SK-N-SH treated with all-trans-retinoic acid at 6 μM for 48 hours (cell line): ENCODE measurements at places on chromosomes 2 and 18.

DNA sequence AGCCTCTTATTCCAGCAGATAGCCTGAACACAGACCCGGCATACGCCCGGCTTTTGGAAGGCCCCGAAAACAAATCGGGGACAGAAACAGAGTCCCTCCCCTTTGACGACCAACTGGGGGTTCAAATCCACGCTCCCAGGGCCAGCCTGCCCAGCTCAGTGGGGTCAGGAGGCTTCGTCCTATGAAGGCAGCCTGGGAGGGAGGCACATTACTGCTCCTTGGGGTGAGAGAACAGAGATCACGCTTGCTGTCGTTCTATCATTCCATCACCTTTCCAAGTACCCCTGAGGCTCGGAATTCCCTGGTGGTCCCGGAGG lies 208.8 kb upstream of the SALL3 start:
- no peak for ATAC-seq

- no peak for ATAC-seq
Observed at GRCh38 chr2:226308986-226309385, 490.6 kb downstream of the IRS1 start.

- no peak for ATAC-seq
Observed at GRCh38 chr2:58516695-58517094, 275.6 kb upstream of the FANCL start.

DNA sequence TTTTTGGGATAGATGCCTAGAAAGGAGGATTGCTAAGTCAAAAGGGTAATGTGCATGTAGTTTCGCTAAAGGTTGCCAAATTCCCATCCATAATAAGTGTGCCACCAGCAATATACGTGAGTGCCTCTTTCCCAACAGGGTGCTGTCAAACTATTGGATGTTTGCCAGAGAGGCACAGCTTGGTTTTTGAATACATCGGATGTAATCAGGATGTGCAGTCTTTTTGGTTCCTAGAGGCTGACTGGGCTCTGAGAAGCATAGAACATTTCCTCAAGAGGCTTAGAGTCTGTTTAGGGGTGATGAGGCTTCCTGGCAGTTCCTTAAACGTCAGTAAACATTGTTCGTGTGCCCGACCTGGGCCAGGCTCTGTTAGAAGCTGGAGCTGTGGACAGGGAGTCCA lies 28.0 kb downstream of the AGAP1 start:
- no peak for ATAC-seq

- no peak for ATAC-seq
Observed at GRCh38 chr2:105736145-105736544, 8.6 kb upstream of the NCK2 start.

DNA sequence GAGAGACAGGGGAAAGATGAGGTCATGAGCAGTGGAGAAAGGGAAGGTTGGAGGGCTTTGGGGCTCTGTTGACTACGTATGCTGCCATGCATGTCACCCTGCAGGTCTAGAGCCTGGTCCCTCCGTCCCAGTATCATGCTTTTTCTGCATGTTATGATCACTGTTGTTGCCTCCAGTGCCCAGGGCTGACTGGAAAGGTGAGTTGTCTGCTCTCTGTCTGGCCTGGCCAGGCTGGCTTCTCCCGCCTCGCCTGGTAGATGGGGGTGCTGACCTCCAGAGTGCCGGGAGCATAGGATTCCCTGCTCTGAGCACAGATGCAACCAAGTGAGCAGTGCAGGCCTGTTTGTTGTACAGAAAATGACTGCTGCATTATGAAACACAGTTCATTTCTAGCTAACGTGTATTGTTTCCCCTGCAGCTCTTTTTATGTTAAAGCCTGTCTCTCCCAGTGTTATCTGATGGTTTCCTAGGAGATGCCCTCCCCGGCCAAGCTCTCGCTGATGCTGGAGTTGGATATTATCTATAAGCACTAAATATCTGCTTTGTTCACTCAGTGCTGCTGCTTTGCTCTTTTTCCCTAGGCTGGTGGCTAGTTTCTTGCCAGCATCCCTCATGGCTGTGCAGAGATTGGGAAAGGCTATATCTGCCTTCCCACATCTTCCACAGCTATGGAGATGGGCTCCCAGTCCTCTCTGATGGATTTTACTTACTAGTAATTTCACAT lies 158.2 kb downstream of the TDRD15 start:
- ATAC-seq, result peak; percentile 88

DNA sequence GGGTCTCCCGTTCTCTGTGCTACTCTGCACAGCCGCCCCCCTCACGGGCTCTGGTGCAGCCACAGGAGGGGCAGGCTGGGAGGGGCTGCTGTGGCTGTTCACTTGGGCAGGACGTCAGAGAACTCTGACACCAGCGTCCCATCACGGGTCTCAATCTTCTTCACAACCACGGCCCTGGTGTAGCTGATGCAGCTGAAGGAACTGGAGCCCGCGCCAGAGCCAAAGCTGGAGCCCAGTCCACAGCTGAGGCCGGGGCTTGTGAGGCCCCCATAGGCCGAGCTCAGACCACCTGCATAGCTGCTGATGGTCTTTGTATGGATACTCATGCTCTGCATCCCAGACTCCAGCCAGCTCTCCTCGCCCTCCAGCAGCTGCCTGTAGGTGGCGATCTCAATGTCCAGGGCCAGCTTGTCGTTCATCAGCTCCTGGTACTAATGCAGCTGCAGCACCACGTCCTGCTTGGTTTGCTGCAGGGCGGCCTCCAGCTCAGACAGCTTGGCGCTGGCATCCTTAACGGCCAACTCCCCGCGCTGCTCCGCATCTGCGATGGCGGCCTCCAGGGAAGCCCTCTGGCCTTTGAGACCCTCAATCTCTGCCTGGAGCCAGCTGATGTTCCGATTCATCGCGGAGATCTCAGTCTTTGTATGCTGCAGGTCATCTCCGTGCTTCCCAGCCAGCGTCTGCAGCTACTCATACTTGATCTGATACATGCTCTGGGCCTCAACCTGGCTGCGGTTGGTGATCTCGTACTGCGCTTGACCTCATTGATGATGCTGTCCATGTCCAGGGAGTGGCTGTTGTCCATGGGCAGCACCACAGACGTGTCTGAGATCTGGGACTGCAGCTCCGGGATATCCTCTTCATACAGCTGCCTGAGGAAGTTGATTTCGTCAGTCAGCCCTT lies 7.4 kb upstream of the DUSP19 start:
- no peak; the same call in 2 of the 3 replicates for ATAC-seq

DNA sequence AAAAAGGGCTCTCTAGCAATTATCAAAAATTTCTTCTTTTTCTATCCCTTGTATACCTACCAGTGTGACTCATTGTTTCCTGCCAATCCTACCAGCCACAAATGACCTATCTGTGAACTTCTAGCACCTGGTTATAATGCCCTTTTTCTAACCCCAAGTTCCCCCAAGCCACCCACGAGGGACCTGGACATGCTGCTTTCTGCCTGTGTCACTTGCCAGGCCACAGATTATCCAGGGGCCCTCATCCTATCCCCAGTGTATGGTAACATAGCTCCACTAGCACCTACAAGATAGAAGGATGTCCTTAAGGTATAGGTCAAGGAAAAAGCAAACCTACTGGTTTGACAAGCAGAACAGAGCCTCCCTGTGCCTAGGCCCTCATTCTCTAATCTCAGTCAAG lies 26.8 kb downstream of the AAK1 start:
- ATAC-seq, result no peak

- ATAC-seq, result peak; percentile 57; the same call in 2 of the 3 replicates
Observed at GRCh38 chr2:42386682-42387081, 25.7 kb upstream of the COX7A2L start.

DNA sequence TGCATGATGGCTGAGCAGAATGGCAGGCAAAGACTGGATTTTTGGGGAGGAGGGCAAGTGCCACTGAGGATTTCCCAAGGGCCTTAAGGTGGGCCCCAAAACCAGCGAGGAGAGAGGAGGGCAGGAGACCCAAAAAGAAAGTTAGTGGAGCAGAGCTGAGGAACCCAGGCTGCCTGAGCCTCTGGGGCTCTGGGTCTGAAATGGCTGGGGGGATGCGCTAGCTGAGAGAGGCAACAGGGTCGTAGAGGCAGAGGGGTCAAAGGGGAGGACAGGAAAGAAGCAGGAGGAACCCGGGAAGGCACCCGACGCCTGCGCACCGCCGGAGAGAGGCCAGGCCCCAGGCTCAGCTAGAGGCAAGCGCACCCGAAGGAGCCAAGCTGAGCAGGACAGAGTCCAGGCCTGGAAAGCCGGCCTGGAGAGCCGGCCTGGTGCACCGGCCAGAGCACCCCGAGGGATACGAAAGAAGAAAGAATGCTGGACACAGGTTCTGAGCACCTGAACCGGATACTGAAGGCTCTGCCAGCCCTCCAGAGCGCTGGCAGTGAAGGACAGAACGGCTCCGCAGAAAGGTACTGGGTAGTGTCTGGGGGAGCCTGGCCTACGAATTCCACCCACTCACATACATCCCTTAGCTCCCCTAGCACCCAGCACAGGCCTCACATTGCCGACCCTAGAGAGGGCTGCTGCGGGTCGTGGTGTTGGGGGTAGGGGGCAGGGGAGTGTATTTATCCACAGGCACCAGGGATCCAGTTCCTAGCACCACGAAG lies 39.5 kb upstream of the ATP6V1B1 start:
- no peak for ATAC-seq
